SK-N-DZ (cell line): ENCODE measurements at places on chromosomes 5 and 9.

GRCh38 chr5:39464088-39464487, 39.3 kb upstream of the DAB2 start:
- DNase-seq = no peak

DNA sequence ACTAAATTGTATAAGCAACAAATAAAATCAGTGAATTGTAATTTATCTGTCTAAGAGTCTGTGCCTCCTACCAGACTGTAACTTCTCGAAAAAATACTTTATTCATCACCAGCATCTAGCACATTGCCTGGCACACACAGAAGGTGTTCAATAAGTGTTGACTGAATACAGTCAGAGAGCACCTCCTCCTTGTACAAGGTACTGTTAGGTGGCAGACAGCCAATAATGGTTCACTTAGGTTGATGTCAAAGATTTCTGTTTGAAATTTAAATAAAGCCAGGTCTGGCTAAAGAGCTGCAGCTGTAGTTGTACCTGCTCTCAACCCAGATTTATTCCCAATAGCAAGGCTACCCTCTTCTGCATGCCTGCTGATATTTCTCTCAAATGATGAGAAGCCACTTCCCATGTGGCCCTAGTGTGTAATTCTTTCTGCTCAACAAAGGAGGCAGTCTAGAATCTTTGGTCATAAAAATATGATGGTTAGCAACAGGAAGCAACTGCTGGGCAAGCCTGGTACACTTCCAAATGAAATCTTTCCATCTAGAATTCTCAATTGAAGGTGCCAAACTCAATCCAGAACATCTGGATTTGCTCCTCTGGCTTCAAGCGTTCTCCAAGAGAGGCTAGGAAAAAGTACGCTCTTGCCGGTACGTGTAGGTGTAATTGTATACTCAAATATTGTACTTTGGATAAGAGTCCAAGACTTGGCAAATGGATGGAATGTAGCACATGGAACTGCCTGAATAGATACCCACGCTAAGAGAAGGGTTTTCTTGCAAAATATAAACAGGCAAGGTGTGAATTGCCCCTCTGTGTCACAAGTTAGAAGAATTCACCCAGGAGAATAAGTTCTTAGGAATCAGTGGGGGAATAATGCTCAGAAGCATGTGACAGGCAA, 95.6 kb downstream of the NR6A1 start:
- DNase-seq = no peak

GRCh38 chr5:159195775-159196174, 13.6 kb downstream of the RNF145 start:
- DNase-seq = no peak

GRCh38 chr9:116162241-116162781, 8.7 kb downstream of the PAPPA start:
- DNase-seq = no peak

DNA sequence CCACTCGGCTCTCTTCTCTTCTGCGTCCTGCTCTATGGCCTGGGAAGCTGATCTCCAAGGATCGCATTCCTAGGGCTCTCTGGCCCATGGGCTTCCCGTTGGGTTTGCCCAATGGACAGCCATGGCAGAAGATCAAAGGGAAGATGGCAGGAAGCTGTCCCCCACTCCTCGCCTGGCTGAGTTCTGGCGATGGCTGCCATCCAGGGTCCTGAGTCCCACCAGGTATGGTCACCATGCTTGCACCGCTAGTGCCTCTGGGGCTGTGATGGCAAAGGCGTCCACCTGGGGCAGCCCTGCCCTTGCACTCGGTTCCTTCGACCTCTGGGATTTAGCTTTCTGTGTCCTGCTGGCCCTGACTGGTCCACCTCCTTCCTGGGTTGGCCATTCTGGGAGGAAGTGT, 156.0 kb downstream of the RXRA start:
- no peak for DNase-seq

DNA sequence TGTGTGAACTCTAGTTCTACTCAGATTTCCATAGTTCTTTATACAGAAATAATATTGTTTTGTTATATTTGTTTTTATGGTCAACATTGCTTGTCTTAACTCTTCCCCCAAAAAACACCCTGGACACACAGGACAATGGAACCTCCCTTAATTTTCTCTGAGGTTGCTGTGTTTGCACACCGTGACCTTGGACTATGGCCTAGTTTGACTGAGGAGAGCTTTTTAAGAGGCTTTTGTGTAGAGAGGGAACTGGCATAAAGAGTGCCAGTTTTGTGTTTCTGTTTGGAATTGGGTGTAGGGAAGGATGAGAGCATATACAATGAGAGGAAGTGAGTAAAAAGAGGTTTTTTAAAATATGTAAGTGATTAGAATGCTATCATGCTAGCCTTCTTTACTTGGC, 101.1 kb upstream of the MEF2C start:
- no peak for DNase-seq

DNA sequence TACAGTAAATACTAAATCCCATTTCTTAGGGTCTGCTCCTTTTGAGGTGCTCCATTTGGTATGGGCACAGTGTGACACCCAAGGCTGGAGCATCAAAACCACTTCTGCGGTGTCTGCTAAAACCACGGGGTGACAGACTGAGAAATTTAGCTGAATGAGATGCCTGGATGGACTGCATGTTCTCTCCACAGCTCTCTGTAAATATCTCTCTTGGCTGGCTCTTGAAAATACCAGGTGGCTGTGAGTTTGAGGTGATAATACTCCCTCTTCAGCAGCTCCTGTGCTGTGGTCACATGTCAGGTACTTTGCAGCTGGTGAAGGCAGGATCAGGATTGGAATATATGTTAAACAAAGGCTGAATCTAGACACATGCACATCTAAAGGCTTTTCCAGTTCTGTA, 93.7 kb upstream of the SIMC1 start:
- no peak for DNase-seq

- no peak for DNase-seq
Measured at GRCh38 chr5:103036601-103037000, 83.3 kb downstream of the GIN1 start.

DNA sequence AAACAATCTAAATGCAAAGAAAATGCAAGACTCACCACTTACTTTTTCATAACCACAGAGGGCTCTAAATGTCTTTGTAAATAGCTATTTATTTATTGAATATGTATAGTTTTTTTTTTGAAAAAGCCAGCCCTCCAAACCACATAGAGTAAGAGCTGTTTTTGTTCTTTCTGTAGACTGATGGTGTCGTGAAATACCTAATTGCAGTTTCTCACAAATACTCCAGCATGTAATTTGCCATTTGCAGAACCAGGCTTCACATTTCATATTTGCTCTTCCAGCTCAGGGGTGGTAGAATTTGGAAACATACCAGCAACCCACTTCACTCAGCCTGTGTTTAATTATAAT, 159.8 kb downstream of the TMC1 start:
- DNase-seq = no peak

- DNase-seq = no peak
Measured at GRCh38 chr5:64451551-64451950, 54.3 kb upstream of the RGS7BP start.

DNA sequence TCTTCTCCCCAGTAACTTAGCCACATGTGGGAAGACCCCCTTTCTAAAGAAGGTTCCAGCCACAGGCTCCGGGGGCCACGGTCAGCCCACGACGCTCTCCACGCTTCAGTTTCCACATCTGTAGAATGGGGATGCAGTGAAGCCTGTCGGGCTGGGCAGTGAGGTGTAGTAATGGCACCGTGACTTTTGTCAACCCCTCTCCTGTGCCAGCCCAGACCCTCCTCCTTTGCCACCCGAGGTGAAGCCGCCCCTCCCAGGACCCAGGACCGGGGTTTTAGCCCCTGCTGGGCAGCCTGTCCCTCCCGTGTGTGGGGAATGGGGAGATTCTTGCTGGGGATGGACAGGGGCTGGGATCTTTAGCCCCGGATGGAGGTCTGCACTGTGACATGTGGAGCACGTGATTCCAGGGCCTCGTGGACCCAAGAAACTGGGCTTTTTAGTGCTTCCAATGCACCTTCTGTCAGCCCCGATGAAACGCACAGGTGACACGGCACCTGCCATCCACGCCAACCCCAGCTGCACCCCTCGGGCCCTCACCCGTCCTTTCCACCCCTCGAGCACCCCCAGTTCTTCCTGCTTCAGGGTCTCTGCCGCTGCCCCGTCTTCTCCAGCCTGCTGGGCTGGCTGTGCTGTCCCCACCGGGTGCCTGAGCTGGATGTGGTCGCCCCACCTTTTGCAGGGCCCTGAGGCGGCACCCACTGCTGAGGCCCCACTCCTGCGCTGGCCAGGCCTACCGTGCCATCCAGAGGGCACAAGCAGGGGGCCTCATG, 13.4 kb upstream of the RNU6ATAC start:
- no peak for DNase-seq

- DNase-seq = no peak
Measured at GRCh38 chr5:115345344-115345743, 48.9 kb upstream of the CCDC112 start.

- DNase-seq = no peak
Measured at GRCh38 chr5:27387535-27388073, 349.2 kb upstream of the CDH9 start.

DNA sequence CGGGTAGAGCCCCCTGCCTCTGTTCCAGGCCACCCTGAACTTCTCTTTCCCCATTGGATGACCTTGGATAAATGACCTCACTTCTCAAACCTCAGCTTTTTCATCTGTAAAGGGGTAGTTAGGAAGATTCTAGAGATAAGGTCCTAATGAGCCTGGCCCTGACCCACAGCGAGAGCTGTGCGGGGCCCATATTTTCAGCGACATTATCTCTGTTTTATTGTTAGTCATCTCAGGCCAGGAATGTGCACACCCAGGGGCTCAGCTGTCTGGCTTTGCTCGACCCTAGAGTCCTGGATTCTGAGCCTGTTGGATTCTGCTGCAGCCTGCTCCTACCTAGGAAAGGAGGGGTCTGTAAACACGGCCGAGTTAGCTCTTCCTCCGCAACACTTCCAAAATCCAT, 81.2 kb upstream of the LMX1B start:
- DNase-seq = no peak

GRCh38 chr9:137612741-137613142, 6.1 kb upstream of the EHMT1 start:
- no peak for DNase-seq

DNA sequence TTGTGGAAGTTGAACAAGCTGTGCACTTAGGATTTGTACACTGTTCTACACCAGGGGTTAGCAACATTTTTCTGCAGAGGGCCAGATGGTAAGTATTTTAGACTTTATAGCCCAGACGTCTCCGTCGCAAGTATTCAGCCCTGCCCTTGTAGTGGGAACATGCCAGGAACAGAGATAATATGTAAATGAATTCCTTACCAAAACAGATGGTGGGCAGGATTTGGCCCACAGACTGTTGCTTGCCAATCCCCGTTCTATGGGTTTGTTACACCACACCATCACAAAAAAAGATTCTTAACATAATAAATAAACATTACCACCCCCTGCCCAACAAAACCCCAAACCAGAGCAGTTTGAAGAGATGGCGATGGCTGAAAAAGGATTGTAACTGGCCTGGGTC, 74.3 kb downstream of the AMBP start:
- no peak for DNase-seq

DNA sequence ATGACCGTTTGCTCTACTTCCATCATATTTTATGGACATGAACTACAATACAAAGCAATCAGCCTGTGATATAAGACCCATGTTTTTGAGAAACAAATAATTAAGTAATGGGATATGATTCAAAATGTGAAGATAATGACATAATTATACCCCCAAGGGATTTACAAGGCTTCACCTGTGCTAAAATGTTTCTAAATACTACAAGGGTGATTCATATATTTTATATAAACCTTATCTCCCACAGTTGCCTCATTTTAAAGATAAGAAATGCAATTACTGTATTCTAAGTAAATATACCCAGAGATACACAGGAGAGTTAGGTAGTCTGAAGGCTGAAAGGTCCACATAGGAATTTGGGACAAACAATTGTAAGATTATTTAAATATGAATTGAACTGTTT, 662.0 kb upstream of the CHD1 start:
- no peak for DNase-seq

DNA sequence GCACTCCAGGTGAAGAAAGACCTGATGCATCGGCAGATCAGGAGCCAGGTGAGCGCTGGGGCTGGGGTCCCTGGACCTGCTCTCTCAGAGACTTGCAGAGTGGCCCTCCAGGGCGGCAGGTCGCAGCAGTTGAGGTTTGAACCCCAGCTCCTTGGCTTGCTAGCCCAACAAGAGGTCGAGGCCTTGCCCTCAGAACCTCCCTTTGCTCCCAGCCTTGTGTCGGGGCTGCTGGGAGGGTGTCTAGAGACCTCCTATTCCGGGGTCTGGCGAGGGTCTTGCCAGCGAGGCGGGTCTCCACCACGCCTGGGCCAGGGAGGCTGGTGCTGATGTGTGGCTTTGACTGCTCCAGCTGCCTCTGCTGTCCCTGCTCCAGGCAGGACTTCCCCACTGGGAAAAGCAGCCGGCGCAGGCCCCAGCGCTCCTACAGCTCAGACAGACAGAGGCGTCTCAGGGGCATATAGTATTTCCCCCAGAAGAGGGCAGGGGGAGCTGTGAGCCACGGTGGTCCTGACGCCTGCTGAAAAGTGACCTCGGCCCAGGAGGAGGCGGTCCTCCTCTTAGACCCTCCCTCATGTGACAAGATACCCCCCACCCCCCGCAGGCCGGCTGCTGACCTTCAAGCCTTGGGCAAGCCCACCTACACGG, 38.3 kb downstream of the LRSAM1 start:
- peak; percentile 79 for DNase-seq

GRCh38 chr9:124449381-124450151, 685 bp upstream of the ADGRD2 start:
- DNase-seq = no peak

DNA sequence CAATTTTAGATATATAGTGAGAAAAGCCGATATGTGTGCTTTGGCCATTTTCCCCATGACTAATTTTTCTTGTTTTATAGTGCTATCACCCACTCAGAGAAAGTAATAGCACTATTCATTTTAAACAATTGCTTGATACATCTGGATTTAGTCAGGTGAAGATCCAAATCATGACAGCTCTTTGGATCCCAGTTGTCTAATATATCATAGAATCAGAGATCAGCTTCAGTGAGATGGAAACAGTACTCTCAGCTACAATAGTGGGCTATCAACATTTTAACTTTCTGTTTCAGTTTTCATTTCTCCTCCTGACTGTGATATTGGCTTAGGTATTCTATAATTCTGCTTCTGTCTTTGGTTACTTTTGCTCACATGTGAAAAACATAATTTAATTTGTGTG, 38.7 kb downstream of the VCAN start:
- no peak for DNase-seq

- DNase-seq = no peak
Measured at GRCh38 chr5:82338771-82339373, 60.7 kb upstream of the RPS23 start.

DNA sequence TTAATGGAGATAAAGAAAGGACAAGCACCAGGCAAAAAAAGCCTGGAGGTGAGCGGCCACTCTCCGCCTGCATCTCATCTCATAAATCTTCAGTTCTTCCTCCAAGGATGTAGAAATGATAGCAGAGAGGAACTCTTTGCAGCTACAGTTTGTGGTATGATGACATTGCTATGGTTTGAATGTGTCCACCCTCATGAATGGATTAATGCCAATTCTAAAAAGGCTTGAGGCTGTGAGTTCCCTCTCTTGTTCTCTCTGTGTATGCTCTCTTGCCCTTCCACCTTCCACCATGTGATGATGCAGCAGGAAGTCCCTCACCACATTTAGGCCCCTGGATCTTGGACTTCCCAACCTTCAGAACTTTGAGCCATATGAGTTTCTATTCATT, 126.4 kb downstream of the SPOCK1 start:
- no peak for DNase-seq

- no peak for DNase-seq
Measured at GRCh38 chr5:89133975-89134374, 251.0 kb upstream of the MEF2C start.
